ENCODE measurements at places on chromosomes 13 and 19.

DNA sequence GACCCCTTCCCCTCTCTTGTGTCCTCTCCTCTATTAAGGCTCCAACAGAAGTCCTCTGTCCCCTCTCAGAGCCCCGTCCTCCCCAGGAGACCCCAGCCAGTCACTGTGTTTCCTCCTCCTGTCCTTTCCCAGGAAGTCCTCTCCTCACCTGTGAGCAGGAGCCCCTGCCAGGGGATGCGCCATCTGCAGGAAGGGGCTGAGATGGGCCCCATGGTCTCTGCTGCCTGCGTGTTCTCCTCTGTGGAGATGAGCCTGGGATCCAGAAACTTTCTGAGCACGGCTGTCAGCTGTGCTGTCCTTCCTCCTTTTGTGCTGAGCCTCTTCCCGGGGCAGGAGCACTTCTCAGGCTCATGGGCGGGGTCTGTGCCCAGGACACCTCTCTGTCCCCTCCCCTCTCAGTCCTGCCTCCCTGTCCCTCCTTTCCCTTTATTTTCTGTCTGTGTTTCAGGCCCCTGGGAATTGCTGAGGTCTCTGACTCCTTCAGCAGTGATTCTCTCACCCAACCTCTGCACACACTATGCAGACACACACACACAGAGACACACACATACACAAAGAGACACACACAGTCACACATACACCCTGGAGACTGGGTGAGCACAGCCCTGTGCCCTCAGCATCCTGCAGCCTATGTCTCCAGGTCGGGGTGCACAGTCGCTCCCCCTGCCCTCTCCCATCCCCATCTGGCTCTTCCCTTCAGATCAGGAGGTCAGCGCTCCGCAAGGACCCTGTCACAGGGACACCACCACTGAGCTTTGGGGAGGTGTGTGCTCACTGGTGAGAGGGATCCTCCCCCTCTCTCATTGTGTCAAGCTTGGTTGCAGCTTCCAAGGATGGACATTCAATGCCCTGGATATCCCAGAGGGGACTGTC, at the start of gene CEACAM8:
Gene CEACAM8, minus strand, starts transcription at position 308 of the 873 bp plus-strand sequence. Its CDS starts 96 bp downstream, at position 212.
- no peak for DNase-seq

DNA sequence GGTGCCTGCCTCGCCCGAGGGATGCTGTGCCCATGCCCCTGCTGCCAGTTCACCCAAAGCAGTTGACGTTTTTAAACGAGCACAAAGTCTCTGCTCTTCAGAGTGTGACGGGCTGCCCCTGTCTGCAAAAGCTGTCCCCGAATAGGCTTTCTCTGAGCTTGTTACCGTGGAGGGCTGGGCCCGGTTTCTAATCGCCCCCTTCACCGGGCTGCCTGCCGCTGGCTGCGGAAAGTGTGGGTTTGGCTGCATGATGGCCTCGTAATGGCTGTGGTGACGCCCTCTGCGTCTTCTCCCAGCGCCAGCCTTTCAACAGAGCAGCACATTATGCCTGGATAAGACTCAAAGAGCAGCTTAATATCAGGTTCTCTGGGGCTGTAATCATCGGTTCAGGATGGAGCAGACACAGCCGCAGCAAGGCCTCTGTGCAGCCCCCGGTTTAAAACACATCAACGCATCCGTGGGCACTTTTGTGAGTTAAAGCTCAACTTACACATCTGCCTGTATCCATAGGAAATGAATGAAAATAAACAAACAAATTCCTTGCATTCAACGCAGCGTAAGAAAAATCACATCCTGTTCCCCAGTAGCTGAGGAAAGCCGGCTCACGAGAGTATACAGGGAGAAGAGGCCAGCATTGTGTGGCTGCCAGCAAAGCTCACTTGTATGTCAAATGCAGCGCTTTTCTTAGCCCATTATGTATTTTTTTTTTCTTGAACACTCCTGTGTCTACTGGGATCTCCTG, 166.4 kb upstream of the SOX1 start:
- no peak for DNase-seq

- no peak for DNase-seq
Observed at GRCh38 chr13:39035204-39035603, 2.7 kb downstream of the PROSER1 start.

DNA sequence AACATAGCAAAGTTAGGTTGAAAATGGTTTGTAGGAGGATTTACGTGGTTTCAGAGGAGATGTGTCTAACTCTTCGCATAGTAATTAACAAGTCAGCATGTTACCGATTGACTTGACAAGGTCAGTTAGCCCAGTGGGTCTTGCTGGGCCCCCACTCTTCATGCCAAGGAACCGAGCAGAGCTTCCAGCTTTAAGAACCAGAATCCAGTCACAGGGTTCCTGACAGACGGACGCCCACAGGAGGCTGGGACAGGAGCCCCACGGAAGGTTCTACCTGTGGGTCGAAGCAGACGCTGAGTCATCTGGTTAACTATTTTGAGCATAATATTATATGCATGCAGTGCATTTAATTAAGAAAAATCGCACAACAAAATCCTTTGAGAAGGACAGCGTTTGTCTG, 3.5 kb downstream of the TMEM255B start:
- DNase-seq = no peak

GRCh38 chr19:18765224-18765623, 25.9 kb downstream of the COMP start:
- DNase-seq = no peak
